Uterus (tissue), 4 donors: ENCODE measurements at places on chromosomes 2 and 18.

DNA sequence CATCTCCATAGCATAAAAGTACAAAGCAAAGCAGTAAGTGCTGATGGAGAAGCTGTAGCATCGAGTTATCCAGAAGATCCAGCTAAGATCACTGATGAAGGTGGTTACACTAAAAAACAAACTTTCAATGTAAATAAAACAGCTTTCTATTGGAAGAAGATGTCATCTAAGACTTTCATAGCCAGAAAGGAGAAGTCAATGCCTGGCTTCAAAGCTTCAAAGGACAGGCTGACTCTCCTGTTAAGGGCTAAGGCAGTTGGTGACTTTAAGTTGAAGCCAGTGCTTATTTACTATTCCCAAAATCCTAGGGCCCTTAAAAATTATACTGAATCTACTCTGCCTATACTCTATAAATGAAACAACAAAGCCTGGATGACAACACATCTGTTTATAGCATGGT lies 44.0 kb downstream of the METTL8 start:
- no peak for DNase-seq

- no peak for DNase-seq
These were observed 20.8 kb downstream of the NOL4 start for GRCh38 chr18:34203866-34204265.

- no peak for DNase-seq
These were observed 101.4 kb upstream of the PPP1CB start for GRCh38 chr2:28650266-28650584.

GRCh38 chr2:231611273-231612108 lies 18.8 kb downstream of the TEX44 start:
- peak; percentile 62 for DNase-seq

DNA sequence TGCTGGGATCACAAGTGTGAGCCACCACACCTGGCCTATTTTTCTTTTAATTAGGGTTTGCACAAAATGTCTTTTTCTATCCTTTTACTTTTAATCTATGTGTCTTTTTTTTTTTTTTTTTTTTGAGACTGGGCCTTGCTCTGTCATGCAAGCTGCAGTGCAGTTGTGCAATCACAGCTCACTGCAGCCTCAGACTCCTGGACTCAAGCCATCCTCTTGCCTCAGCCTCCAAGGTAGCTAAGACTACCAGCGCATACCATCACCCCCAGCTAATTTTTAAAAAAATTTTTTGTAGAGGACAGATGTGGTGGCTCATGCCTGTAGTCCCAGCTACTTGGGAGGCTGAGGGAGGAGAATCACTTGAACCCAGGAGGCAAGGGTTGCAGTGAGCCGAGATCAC lies 27.1 kb downstream of the ADCY3 start:
- no peak for DNase-seq
